ENCODE measurements at places on chromosomes 12 and 14.

DNA sequence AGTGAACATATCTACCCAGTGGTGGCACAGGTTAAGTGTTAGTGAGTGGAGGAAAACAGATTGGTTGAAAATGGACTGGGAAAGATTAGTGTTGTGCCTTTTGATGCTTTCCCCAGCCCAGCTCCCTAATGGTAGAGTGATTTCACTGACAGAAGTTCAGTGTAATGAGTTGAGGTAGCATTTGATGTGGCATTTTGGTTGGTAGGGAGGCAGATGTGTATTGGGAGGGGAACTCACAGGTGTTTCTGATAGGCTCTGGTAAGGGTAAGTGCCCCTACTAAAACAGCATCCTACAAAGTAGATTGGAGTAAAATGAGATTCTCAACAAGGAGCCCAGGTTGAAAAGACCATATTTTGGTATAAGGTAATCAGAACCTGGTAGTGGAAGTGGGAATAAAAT, 4.2 kb downstream of the TBK1 start:
- DNase-seq: no peak

DNA sequence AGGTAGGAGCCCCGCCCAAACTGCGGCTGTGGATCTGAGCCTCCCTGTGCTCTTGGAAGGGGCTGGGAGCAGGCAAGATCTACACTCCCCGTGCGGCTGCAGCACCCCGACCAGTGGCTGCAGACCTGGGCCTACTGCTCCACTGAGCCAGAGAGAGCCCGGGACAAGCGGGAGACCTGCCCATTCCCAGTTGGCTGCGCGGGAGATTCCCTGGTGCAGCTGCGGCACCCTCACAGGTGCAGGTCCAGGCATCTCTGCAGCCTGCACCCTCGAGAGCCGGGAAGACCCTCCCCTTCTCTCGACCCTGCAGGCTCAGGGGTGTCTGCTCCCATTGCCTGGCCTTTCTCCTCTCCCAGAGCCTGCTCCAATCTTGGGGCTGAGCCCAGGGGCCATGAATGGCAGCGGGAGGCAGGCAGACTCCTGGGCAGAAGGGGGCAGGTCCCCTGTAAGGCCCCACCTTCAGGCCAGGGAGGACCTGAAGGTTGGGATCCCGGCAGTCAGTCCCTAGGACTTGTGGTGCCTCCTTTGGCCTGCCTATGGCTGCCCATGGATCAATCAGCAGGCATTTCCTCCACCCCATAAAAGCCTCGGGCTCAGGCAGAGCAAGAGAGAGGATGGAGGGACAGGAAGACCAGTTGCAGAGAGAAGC, 8.8 kb upstream of the A2M start:
- DNase-seq: no peak

- DNase-seq: no peak
Observed at GRCh38 chr12:99131751-99132199, 486.7 kb downstream of the APAF1 start.

GRCh38 chr14:22383515-22384166, 205.4 kb downstream of the DAD1 start:
- DNase-seq: no peak
